ENCODE measurements at places on chromosomes 6 and 20.

DNA sequence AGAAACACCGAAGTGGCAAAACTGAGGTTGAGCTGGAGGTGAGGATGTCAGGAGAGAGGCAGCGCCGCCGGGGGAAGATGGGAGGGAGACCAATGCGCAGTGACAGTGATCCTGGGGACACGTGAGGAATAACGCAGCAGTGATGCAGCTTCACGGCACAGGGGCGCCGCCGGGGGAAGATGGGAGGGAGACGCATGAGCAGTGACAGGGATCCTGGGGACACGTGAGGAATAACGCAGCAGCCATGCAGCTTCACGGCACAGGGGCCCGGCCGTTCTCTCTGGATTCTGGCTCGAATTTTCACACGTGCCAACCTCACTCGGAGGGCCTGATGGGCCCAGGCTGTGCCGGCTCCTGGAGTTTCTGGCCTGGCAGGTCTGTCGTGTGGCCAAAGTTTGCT is 94.7 kb downstream of the SMOC2 start:
- DNase-seq, result no peak

GRCh38 chr6:144729502-144729901 is 444.4 kb downstream of the UTRN start:
- DNase-seq, result no peak

- no peak for DNase-seq
Measured at GRCh38 chr20:38346247-38346651, at the start of gene LBP. TSS of gene LBP (plus strand) at chr20:38346482. CDS start at chr20:38346517, 35 bp downstream.

- DNase-seq, result no peak
Measured at GRCh38 chr6:42366999-42367352, 84.8 kb downstream of the TRERF1 start.

DNA sequence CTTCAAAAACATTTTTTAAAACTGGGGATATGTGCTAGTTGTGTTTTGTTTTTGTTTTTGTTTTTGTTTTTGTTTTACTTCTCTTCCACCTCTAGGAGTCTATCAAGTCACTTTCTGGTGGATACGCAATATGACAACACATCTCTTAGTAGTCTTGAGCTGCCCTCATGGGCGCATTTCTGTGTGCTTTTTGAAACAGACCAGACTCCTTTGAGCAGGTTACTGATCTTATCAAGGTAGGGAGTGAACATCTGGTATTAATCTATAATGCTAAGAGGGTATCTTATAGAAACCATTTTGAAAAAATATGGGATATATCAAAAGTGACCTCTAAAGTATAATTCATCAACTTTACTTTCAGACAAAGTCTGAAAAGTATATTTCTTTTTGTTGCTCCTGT is 56.2 kb downstream of the PKIB start:
- no peak for DNase-seq

- no peak for DNase-seq
Measured at GRCh38 chr6:153058909-153059308, 56.4 kb upstream of the MTRF1L start.

DNA sequence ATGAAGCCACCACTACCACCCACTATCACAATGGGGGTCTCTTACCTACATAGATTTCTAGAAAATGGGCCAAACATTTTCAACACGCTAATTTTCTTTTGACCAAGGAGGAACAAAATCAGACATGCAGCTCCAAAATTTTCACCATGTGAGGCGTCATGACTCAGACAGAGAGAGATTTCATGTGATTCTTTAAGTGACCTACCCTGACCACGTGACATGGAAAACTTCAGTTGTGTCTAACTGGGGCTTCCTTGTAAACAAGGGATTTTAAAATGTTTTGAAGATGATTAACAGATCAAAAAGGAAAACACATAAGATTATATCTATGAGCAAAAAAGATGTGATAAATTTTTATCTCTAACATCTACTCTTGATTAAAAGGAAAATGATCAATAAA is 199.2 kb downstream of the TBXT start:
- no peak for DNase-seq

GRCh38 chr6:51929934-51930574 is 157.4 kb downstream of the PKHD1 start:
- DNase-seq, result no peak

DNA sequence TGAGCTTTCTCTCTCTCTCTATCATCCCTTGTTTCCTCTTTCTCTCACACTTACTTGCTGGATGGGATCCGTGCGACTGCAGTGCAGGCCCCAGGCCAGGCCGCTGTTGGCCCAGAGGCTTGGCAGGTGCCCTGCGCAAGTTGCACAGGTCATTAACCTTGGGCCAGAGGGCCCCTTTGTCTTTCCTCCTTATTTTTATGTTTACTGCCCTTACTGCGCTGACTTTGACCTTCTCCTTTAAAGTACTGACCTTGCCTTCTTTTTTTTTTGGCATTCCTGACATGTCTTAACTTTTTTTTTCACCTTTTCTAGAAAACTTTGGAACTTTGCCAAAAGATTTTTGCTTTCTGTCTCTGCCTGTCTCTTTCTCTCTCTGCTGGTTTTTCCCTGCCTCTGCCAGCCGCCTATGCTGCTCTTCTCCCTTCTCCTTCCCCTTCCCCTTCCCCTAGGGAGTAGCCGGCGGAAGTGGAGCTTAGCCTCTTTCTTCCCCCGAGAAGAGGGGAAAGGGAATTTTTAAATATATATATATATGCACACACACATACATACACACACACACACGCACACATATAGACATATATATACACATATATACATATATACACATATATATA is 59.6 kb upstream of the CDH4 start:
- no peak for DNase-seq

GRCh38 chr6:162887981-162888689 is 160.4 kb downstream of the PACRG start:
- DNase-seq, result no peak

DNA sequence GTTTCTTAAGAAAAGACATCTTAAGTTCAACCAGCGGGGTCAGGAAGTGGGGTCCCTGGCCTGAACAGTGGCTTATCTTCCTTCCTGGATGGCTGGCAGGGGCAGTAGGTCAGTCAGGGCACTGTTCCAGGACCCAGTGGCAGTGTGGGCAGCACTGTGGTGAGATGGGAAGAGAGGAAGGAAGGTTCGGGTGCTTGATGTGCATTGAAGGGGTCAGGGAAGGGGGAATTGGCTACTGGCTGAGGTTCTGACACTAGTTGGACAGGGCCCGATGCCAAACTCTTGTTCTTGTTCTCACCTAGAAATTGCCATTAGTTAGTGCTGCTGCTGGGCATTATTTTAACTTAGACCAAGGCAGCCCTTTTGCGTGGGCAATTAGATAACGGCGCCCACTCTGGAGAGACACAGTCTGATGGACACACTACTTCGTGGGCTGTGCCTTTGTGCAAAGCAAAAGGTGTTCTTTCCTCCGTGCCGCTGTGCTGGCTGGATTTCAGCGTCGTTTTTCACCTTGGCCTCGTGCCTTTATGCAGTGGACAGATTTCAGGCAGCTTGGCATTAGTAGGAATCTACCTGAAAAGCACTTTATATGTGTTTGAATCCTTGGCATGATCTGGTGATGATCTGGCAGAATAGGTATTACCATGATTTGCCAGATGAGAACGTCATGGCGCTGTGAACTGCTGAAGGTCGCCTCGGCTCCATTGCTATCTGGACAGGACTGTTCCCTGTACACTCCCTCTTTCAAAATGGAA is 30.3 kb downstream of the UTRN start:
- no peak for DNase-seq

GRCh38 chr6:116041934-116042333 is 18.8 kb downstream of the FRK start:
- no peak for DNase-seq

GRCh38 chr6:15521582-15521981 is 141.2 kb downstream of the DTNBP1 start:
- no peak for DNase-seq

All from stimulated activated CD4-positive, alpha-beta T cell treated with anti-CD3 and anti-CD28 coated beads, TNF-alpha, amount 100 ng/mL, for 4 hours (primary cell).